ENCODE measurements at places on chromosomes 4 and X. TPM values are rescaled to one million over a fixed set of nuclear protein-coding genes. Genes with fewer than 3 reads are reported as not detected.

The ADGRG4 gene
- not detected for total RNA-seq

The CNGA2 gene
- total RNA-seq, result not detected

The USP17L22 gene
- not detected for total RNA-seq

The GDPD2 gene
- total RNA-seq, result 1.3 TPM

The AMBN gene
- total RNA-seq, result not detected

The SPON2 gene
- total RNA-seq, result 28.1 TPM

The ENPEP gene
- 1.1 TPM for total RNA-seq

The BST1 gene
- 7.4 TPM for total RNA-seq

The ODAM gene
- not detected for total RNA-seq

The FREM3 gene
- total RNA-seq, result not detected

The FAM50A gene
- 18.0 TPM for total RNA-seq

The KLHL2 gene
- 44.3 TPM for total RNA-seq

The TRIM60 gene
- not detected for total RNA-seq

The TNIP2 gene
- total RNA-seq, result 40.1 TPM

The EVC gene
- 6.5 TPM for total RNA-seq

The HOPX gene
- 351 TPM for total RNA-seq

The NAP1L5 gene
- 2.7 TPM for total RNA-seq

The IL21 gene
- not detected for total RNA-seq

The C4orf50 gene
- 0.19 TPM for total RNA-seq

The TLR3 gene
- total RNA-seq, result 6.4 TPM

The FDCSP gene
- 5.7 TPM for total RNA-seq

The PHOX2B gene
- not detected for total RNA-seq

The CAMK2D gene
- total RNA-seq, result 47.7 TPM

The COX7B2 gene
- total RNA-seq, result not detected

The NWD2 gene
- total RNA-seq, result not detected

The GRID2 gene
- total RNA-seq, result not detected

The IGFBP7 gene
- 26.4 TPM for total RNA-seq

The LONRF3 gene
- total RNA-seq, result 2.0 TPM

The MCUB gene
- 24.8 TPM for total RNA-seq

The MAGEA9B gene
- not detected for total RNA-seq

The ATP8A1 gene
- total RNA-seq, result 1.9 TPM

The ERVMER34-1 gene
- 5.2 TPM for total RNA-seq

The CLCN4 gene
- total RNA-seq, result 3.1 TPM

The STS gene
- 2.9 TPM for total RNA-seq

The ELK1 gene
- 22.6 TPM for total RNA-seq

The IGBP1 gene
- 26.5 TPM for total RNA-seq

The CT45A9 gene
- total RNA-seq, result not detected

The CXCL13 gene
- total RNA-seq, result not detected

The CT45A3 gene
- total RNA-seq, result not detected

The FRMPD4 gene
- under 0.01 TPM for total RNA-seq

The RASL11B gene
- total RNA-seq, result 0.95 TPM

Data from esophagus squamous epithelium (tissue), 5 donors.